SK-N-SH treated with all-trans-retinoic acid at 6 μM for 48 hours (cell line): ENCODE measurements at places on chromosomes 11 and 22.

DNA sequence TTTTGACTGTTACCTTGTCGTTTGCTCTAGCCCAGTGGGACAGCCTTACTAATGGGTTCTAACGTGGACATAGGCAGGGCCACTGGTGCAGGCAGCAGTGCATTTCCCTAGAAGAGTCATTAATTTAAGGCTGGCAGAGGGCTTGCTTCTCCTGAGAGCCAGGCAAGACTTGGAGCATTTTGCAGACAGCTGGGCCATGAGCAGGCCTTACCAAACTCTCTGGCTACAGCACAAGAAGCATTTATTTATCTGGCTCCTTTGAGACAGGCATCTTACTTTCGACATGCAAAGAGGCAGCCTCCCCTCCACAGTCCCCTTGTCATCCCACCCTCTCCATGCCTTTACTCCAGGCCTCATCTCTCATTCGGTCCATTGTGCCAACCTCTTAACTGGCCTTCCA is 139.9 kb downstream of the CSNK2A3 start:
- no peak for ATAC-seq

GRCh38 chr11:124900464-124900863 is 2.8 kb upstream of the ROBO4 start:
- peak; percentile 80 for ATAC-seq

DNA sequence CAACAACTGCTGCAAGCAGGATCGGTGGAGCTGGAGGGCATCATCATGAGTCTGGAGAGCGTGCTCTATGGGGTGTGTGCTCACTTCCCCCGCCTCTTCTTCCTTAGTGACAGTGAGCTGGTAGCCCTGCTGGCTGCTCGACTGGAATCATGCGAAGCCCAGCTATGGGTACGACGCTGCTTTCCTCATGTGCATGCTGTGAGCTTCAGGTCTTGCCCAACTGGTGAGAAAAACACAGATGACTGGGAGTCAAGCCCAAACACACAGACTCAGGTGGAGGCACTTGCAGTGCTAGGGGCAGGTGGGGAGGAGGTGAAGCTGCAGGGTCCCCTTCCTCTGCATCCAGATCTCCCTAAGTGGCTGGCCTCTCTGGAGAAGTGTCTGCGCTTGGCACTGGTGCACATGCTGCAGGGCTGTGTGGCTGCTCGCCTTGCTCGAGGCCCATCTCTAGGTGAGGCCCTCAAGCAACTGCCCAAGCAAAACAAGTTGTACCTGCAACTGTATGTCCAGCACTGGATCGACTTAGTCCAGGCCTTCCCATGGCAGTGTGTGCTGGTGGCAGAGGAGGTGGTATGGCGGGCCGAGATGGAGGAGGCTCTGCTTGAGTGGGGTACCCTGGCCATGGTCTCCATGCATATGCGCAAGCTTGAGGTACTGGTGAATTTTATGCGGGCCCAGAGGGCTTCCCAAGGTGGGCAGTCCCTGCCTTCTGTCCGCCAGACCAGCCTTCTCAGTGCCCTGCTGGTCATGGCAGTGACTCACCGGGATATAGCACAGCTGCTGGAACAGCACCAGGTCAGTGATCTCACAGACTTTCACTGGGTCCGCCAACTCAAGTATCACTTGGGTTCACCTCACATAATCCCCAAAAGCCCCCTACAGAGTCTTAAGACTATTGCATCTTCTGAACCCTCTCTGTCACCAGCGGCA is 48.1 kb downstream of the DNHD1 start:
- peak; percentile 46 for ATAC-seq

DNA sequence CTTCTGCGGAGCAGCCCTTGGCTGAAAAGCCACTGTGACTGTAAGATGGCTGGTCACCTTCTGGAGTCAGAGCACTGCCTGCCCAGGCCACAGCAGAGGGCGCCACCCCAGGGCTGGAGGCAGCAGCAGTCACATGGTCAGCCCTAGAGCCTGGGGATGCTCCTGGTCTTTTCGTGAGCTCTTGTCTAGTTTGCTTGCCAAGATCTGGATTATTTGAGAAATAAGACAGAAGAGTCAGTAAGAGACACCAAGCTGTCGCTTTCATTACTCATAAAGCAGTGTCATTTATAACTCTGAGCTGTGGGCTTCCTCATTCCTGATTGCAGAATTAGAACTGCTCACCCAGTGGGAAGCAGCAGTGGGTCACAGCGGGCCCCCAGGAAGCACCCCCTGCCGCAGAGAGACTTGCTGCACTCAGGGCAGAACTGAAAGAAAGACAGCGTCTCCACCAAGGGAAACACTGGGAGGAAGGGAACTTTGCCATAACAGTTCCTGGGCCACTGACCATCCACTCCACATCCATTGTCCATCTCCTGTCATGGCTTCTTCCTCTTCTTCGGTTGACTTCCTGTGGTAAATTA is 56.7 kb downstream of the PPP6R2 start:
- peak; percentile 87 for ATAC-seq

DNA sequence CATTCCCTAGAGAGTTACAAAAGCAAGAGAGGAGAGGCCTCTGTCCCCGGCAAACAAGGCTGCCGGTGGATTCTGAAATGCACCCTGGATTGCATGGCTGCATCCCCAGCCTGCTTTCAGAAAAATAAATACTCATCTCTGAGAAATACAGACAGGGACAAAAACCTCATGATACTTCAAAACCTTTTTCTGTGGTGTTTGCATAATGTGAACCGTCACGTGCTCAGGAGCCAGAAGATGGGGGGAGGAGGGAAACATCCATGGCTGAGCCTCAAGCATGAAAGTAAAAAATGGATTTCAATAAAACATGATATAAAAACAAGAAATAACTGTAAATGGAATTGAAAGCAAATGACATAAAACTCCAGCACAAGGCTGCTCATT is 198.5 kb upstream of the NCAM1 start:
- no peak for ATAC-seq

GRCh38 chr11:114163229-114163631 is 103.7 kb downstream of the ZBTB16 start:
- ATAC-seq = peak; percentile 11

DNA sequence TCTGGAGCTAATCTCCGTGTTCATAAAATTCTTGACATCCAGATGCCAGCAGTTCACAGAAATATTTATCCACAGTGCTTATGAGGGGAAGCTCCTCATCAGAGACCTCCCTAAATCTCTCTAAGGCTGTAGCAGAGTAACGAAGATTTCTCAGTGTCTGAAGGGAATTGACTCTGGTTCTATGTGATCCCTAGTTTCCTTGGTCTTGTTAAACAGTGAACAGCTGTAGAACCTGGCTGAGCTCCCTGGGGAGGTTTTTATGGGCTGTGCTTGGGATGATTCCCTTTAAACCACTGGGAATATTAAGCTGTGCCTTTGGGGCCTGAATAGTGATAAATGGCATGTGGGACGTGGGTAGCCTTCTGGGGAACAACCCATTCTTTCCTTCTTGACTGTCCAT is 43.7 kb upstream of the ARHGAP20 start:
- ATAC-seq = no peak

- no peak for ATAC-seq
These were observed 65.7 kb downstream of the SGSM1 start for GRCh38 chr22:24871611-24872205.

DNA sequence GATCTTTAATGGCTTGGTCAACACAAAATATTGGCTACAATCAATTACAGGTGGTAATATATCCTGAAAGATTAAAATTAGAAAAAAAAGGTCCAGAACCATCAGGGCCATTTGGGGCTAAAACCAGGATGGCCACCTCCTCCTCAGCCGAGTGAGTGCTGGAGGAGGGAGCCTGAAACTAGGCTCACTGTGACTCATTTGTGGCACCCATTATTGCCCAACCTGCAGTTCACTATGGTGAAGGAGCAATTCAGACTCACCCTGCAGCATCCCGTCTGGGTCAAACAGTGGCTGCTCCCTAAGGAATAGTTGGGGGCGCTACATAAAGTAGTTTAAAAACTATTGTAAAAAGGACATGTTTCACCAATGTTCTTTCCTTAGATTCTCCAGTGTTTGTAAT is 60.7 kb downstream of the GLYATL1 start:
- ATAC-seq = no peak

- ATAC-seq = peak; percentile 80
These were observed 27.0 kb upstream of the RBFOX2 start for GRCh38 chr22:36055376-36056295.

GRCh38 chr11:119697882-119698281 is 31.1 kb downstream of the NECTIN1 start:
- no peak for ATAC-seq

DNA sequence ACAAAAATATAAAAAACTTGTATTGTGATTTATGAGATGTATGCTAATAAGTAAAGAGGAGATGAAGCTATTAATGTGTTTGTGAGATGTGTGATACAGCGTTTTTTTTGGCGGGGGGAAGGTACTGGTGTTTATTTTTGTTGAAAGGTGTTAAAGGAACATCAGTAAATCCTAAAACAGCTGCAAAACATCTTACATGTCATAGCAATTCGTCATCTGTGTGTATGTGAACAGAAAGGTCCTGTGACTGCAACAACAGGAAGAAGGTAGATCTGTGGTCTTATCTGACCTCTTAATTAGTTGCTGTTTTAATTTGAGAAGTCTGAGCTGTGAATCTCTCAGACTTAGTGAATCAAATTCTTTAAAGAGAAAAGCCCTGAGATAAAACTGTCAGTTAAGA is 1041.1 kb downstream of the JRKL start:
- ATAC-seq = no peak

- no peak for ATAC-seq
These were observed 14.0 kb upstream of the TP53I11 start for GRCh38 chr11:44964526-44965209.

DNA sequence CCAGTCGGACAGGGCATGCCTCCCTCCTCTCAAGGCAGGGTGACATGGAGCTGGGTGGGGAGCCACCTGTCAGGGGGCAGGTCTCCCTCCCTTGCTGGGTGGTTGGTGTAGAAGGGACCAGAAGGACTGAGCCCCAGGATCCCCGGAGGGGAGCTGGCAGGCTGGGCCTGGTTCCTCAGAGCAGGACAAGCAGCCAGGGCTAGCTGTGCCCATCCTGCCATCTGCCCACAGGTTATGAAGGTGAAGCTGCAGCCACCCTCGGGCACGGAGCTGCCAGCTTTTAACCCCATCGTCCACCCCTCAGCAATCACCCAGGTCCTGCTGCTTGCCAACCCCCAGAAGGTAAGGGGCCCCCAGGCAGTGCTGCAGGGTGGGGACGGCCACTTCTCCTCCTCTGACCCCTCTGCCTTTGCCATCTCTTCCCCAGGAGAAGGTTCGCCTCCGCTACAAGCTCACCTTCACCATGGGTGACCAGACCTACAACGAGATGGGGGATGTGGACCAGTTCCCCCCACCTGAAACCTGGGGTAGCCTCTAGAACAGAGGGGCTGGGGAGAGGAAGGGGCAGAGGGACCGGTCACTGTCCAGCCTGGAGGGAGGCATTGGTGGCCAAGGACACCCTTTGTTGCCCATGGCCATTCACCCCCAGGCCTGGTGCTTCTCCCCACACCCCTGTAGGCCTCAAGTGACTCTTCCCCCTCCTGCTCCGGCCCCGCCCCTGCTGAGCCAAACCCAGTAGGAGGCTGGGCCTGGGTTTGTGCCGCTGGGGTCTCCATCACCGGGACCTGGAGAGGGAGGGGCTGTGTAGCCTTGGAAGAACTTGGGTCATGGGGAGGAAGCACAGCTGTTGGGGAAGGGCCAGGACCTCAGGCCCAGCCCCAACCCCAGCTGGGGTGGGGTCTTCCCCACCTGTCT is 7.0 kb upstream of the SH3BP1 start:
- ATAC-seq = no peak

DNA sequence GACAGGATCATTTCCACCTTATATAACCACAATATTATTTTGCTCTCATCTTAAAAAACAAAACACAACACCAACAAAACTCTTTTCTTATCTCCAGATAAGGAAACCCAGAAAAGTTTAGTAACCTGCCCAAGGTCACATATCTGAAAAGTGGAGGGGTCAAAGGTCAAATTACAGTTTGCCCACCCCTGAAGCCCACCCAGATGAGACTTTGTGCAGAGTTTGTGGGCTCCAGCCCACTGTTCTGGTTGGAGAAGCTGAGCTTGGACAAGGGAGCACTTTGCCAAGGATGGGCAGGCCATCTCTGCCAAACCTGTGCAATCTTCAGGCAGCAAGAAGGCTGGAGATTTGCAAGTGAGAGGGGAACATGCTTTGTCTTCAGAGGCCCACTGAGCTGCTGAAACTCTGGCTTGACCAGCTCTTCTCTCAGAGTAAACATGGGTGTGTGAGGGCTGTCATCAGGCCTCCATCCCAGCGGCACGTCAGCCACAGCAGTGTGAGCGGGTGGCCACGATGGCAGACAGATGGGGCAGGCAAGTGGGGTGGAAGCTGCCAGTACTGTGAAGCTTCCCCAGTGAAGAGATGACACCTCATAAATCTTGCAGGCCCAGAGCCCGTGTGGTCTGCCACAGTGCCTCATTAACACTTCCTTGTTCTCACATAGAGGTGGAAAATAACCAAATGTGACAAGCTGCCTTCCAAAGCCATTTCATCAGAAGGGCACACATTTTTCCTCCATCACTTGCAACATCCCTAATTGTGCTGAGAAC is 111.8 kb downstream of the CCDC81 start:
- ATAC-seq = no peak

GRCh38 chr11:86593833-86594232 is 78.6 kb downstream of the ME3 start:
- ATAC-seq = no peak

DNA sequence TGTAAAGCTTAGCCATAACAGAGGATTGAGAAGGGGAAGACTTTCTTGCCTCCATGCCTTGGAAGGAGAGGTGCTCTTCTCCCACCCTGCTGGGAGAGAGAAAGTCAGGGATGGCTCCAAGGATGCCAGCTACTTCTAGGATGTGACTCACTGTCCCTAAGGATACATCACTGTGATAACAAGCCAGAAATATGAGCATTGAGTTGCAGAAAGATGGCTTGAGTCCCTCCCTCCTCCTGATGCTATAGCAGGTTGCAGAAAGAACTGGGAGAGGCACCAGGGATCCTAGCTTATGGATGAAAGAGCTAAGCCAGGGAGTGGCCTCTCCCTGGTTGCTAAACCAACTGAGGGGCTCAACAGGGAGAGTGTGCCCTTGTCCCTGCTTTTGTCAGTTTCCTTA is 27.8 kb upstream of the FJX1 start:
- ATAC-seq = no peak; the same call in 2 of the 3 replicates

GRCh38 chr11:125370561-125371389 is 125.3 kb downstream of the FEZ1 start:
- ATAC-seq = peak; percentile 51; the same call in 2 of the 3 replicates

DNA sequence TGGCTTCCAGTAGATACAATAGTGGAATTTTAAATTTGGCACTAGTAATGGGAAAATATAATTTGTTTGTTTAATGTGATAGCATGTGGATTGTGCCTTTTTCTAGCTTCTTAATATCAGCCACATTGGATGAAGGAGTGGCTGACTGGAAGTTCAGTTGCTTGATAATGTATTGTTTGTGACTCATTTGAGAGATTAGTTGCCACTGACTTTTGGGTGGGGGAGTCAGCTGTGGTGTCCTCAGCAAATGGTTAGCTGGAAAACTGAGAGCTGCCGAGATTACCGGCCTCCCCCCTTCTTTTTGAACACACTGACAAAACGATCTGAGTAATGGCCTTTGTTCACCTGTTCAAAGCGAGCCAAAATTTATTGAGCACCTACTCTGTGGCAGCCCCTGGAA is 5.5 kb downstream of the JAM3 start:
- no peak for ATAC-seq

DNA sequence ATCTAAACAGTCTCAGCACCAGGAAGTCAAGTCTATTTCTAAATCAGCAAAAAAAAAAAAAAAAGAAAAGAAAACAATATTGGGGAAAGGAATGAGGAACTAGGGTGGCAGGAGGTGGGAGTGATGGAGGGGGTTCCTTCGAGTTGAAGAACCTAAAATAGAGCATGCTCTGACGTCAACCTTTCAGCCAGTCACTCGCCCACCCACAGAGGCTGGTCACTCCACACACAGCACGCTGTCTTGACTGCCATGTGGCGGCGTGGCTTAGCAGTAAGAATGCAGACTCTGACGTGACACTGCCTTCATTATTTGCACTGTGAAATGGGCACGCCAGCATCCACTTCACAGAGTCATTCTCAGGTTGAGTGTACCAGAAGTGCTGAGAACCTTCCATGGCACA is 48.3 kb downstream of the LARGE1 start:
- no peak for ATAC-seq
